ENCODE measurements at places on chromosomes 13 and 19.
A peak's percentile ranks its signal among the peaks of the same experiment; 100 is the strongest.

GRCh38 chr13:40026741-40027140, 371.3 kb downstream of the COG6 start:
- no peak for DNase-seq

- DNase-seq = no peak
These were observed 955 bp downstream of the ZNF274 start for GRCh38 chr19:58183817-58184215.

- no peak for DNase-seq
These were observed 1321.8 kb upstream of the PCDH9 start for GRCh38 chr13:68551701-68552522.

GRCh38 chr19:54114340-54115108, 933 bp downstream of the TFPT start:
- DNase-seq = peak; percentile 32

DNA sequence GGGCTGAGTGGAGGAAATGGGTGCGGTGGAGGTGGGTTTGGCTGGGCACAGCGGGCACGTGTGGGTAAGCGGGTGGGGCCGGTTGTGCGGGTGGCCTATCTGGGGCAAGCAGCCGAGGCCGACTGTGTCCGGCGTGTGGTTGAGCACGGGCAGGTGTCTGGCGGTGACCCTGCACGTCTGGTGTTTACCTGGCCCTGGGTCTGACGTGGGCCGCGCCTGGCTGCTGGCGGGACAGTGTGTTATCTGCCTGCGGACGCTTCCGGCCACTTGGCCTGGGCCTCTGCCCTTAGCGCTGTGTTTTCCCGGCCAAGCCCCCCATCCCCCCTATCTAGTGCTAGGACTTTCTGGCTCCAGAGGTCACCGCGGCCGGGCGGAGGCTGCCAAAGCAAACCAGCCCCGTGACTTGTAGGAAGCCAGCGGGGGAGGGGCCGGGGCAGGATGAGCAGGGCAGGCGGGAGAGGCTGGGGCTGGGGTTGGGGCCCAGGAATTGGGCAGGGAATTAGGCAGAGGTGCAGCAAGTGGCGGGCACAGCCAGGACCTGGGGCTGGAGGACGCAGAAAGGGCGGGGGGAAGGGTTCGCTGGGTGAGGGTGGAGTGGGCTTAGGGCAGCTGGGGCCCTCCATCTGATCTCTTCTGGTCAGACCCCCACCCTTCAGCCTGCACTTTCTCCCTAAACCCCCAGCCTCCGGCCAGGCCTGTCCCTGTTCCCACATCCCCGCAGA, 534 bp upstream of the HPN start:
- peak; percentile 22 for DNase-seq

- DNase-seq = no peak
These were observed 12.0 kb downstream of the KMT2B start for GRCh38 chr19:35729763-35730162.

DNA sequence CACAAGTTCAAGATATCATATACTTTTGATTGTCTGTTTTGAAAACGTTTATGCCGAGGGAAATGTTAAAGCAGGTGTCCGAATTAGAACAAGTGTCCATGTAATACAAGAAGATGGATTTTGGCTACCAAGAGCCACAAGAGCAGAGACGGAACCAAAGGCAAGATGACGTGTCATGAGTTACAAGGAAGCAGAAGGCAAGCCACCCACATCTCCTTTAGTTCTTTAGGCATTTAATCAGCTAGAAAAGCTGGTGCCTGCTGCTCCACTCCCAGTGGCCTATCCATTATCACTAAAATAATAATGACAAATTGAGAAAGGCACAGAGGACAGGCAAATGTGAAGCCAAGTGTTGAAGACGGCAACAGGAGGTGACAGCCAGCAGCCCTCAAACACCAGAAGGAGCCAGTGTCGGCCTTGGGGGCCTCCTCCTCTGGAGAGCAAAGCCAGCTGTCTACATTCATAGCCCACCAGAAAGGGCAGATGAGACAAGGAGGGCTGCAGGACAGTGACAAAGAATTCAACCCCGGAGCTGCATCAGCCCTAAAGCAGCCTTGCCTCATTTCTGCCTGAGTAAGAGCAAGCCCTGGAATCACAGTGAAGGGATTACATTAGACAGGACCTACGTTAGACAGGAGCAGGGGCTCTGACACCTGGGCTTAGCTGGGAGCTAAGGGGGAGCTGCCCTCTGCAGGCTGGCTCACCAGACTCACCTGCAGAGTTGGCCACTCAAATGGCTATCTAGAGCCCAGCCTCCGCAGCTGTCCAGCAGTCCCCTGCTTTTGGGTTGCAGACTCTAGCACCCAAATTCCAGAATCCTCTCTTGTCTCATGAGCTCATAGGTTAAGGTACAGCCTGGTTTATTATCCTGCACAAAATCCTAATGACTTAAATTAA, 569.9 kb downstream of the UQCRFS1 start:
- no peak for DNase-seq

DNA sequence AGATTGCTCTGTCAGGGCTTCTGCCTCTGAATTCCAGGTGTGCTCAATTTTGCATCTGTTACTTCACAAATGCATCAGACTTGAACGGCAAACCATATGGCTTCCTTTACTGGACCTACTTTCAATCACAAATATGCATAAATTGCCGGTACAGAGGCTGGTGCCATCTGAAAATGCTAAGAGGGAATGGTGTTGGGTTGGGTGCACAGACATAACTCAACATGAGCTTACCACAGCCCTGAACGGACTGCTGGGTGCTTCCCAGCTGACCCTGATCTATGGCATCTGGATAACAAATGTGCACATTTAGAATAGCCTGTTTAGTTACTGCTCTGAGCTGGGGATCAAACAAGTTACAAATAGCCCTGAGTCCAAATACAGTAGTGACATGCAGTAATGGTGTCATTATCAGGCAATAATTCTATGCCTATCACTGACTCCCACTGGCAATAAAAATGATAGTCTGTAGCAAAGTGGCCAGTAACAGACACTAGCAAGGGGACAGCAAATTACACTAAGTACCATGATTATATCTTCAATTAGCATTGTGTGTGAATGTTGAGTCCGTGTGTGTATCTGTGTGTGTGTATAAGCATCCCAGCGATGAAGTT, 927.3 kb downstream of the DIAPH3 start:
- no peak for DNase-seq

DNA sequence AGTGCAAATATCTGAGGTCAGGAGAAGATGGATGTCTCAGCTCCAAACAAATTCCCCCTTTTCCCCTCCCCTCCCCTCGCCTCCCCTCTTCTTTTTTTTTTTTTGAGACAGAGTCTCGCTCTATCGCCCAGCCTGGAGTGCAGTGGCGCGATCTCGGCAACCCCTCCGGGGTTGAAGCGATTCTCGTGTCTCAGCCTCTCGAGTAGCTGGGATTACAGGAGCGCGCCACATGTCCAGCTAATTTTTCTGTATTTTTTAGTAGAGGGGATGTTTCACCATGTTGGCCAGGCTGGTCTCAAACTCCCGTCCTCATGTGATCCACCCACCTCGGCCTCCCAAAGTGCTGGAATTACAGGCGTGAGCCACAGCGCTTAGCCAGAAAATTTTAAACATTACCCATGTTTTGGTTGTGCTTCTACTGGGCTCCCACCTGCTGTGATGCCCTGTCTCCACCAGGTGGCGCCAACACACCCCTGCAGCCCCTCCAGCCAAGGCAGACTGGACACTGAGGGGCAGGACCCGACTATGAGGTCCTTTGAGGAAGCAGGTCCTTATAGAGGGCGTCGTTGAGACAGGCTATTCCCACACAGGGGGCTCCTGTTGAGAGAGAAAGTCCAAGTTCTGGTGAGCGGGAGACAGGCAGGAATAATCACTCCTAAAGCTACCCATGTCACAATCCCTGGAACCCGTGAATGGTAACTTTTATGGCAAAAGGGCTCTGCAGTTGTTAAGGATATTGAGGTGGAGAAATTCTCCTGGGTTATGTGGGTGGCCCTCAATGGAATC, 6.3 kb downstream of the ERICH4 start:
- peak; percentile 75 for DNase-seq

DNA sequence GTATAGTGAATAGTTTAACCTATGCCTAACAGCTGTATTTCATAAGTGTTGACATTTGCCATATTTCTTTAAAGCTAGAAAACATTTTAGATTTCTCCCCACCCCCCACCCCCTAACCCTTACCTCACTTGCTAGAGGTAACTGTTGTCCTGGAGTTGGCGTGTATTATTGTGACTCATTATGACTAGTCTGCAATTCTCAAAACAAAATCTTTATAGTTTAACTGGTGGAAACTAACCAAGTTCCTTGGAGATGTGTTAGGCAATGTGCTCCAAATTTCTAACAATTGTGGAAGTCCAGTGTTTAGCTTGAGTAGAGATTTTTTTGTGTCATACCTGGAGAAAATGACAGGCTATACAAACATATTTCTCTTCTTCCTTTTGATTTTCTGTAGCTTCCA, 38.0 kb downstream of the KCTD4 start:
- DNase-seq = no peak

DNA sequence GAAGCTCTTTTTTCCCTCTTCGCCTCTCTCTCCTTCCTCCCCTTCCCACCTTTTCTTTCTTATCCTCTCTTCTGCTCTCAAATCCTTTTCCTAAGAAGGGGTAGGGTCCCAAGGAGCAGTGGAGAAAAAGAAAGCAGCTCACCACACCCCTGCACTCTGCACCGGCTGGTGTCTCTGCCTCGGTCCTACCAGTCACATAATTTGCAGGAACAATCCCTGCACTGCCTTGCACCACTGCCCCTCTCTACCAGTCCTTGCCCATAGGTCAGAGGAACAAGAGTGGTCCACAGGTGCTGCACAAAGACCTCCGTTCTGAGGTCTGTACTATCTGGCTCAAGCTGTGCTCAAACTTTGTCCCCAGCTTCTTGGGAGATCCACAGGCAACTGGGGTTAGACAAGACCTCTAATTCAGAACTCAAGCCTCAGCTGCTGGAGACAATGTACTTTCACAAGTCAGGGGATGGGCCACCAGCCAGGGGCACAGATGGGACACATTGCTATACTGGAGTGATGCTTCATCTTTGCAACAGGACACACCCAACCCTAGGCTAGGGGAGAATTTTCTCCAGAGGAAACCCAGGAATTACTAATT, 125.4 kb upstream of the ZNF507 start:
- no peak for DNase-seq

DNA sequence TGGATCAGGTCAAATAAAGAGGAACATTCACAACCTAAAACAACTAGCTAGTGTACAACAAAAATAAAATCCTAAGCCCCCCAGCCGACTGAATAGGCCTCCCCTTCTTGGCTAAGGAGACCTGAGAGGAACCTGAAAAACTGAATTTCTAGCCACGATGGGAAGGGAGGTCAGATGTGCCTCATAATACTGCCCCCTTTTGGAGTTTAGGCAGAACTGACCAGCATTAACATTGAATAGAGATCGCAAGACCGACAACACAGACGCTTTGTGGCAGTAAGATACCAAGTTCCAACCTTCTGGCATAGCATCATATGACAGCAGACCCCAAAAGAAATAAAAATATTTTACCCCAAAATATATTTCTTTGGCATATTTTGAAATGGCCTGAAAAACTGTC, 15.9 kb downstream of the CBY2 start:
- no peak for DNase-seq

- peak; percentile 3 for DNase-seq
These were observed 145.8 kb upstream of the SOX1 start for GRCh38 chr13:111920932-111921705.

Data from CD4-positive, alpha-beta T cell treated with Interleukin-4 for 1 hour (primary cell).